RPMI7951 (cell line): ENCODE measurements at places on chromosomes 4 and X. TPM values are rescaled to one million over a fixed set of nuclear protein-coding genes. Genes with fewer than 3 reads are reported as not detected.

- no peak for DNase-seq
Measured at GRCh38 chr4:8891646-8892555, 20.3 kb upstream of the HMX1 start.

- DNase-seq, result no peak
Measured at GRCh38 chr4:80043541-80043940, 29.5 kb downstream of the ANTXR2 start.

- DNase-seq, result no peak
Measured at GRCh38 chr4:144701683-144702233, 55.8 kb downstream of the HHIP start.

GRCh38 chr4:180261346-180261745 is 1981.9 kb upstream of the TENM3 start:
- DNase-seq, result no peak

DNA sequence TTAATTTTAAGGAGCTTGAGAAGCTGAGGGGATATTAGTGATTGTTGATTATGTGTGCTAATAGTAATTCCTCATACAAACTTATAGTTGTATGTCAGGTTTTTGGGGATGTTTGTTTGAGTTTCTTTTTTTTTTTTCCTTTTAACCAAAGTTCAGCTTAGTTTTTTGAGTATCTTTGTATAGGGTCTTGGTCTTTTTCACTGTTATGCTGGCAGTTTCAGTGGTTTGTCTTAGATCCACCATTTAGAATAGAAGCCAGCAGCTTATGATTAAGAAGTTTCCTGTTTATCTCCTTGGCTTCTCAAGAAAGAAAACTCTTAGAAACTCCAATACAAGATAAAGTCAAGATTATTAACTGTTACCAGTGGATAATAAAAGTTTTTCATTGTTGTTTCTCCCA is 16.1 kb downstream of the CPEB2 start:
- no peak for DNase-seq

DNA sequence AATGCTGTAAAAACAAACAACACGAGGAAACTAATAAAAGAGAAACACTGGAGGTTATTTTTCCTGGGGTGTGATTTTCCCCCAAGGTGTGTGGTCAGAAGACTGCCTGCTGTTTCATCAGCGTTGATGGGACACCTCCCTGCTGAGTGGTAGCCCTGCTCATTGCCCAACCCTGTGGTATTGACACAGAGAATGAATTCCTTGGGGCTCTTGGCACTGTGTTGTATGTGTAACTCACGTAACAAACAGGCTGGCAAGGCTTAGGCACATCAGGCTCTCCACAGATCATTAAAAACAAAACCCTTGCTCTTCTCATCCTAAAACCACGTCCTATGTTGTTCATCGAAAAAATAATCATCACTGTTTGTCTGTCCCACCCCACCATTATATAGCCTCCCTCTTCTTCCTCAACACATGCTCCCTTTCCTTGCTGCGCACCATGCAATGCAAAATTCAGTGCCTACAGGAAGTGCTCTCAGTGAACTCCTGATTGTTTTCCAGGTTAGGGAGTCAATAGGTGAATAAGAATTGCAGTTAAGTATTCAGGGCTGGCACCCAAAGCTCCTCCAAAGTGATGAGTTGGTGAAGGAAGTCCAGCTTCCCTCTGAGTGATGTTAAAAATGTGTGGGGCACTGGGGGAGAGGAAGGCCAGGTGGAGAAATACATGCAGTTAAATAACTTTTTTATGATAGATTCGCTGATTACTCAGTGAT is 11.4 kb upstream of the PUDP start:
- peak; percentile 27 for DNase-seq

The ATP2B3 gene
- not detected in 2 replicates for total RNA-seq
